ENCODE measurements at places on chromosomes 16 and 17. TPM values are rescaled to one million over a fixed set of nuclear protein-coding genes. Genes with fewer than 3 reads are reported as not detected.

DNA sequence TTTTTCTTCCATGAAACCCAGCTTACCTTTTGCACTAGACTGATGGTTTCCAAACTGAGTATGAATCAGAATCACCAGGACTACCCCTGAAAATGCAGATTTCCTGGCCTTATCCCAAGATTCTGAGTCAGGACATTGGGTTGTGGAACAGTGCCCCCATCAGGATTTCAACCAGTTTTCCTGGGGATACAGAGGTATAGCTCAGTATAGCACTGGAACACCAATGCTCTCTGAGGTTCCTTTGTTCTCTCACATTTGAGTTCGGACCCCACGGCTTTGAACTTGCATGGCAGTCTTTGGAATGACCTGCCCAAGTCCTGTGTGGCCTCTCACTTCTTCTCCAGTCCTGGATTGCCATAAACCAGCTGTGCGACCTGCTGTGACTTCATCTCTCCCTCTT, 12.8 kb upstream of the CCL8 start:
- DNase-seq = no peak

DNA sequence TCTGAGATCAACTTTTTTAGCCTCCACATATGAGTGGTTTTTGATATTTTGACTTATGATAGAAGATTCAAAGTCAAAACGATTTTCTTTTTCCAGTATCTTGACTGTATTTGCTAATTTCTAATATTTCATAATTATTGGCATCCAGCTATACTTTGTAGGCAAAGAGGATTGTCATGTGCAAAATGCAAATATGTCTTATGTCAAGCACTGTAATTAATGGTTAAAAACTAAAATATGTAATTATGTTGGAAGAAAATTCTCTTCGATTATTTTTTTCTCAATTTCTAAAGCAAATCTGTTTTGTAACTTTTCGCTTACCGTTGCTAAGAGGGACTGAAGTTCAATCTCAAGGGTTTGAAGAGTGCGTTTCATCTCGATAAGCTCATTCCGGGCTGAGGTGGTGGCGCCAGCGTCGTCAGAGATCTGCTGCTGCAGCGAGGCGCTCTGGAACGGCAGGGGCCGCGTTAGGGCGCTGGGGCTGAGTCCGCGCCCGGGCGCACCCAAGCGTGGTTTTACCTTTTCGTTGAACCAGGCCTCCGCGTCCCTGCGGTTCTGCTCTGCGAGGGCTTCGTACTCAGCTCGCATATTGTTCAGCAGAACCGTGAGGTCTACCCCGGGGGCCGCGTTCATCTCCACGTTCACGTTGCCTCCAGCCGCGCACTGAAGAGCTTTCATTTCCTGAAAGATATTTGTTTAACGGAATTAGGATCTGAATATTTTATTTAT, 3.0 kb downstream of the KRT27 start:
- no peak for DNase-seq

DNA sequence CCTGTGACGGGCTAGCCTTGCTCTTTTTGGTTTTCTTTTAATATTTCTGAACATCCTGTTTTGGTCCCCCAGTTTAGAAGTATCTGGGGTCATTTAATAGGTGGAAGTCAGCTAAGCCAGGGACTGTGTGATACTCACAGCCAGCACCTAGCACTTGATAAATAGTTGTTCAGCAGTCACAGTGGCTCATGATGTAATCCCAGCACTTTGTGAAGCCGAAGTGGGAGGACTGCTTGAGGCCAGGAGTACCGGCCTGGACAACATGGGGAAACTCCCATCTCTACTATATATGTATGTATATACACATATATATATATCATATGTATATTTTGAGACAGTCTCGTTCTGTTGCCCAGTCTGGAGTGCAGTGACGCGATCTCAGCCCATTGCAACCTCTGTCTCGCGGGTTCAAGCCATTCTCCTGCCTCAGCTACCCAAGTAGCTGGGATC, 1.8 kb upstream of the ZNRF1 start:
- DNase-seq = no peak

DNA sequence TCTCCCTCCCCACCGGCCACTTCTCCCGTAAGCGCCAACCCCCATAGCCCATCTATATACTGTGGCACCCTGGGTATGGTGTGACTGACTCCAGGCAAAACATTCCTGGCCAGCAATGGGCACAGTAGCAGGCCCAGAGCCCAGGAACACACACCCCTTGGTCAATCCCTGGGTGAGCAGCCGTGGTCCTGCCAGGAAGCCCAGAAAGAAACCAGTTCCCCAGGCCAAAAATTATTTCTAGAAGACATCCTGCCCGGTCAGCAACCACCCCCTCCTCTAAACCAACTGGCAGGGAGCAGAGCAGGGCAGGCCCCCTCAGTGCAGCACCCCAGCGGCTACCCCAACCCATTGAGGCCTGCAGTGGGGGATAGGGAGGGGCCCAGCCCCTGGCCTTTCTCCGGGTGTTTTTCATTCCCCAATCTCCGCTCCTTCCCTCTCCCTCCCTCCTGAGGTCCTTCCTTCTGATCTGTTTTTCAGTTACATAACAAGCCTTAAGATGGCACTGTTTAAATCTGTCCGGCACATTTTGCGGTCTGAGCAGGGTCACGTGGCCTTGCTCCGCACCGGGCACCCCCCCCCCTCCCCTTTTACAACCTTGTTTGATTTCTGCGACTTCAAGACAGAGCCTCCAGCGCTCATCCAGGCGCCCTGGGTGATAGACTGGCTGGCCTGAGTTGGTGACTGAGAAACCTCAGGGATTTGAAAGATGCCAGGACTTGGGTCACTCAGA, 2.0 kb downstream of the NPTX1 start:
- DNase-seq = no peak

- DNase-seq = no peak
These were observed 1.1 kb downstream of the ZFHX3 start for GRCh38 chr16:73046849-73047214.

- no peak for DNase-seq
These were observed 15.6 kb upstream of the LITAF start for GRCh38 chr16:11602321-11602720.

DNA sequence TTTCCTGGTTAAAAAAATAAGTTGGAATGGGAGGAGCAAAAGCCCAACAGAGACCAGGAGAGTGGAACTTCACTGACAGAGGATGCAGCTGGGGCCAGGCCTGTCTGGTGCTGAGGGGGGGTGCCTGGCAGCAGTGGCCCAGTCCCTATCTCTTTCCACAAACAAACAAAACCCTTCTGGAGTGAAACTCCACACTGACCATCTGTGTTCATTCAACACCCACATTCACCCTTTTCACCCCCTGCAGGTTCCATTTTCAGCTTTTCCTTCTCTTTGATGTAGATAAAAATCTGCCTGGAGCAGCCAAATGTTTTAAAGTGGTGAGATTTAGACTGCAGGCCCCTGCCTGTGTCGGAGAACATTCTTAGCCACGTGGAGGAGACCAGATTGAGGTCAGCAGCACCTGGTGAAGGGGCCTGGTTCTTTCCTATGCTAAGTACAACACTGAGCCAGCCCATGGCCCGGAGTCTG, 161.4 kb upstream of the CDH11 start:
- no peak for DNase-seq

DNA sequence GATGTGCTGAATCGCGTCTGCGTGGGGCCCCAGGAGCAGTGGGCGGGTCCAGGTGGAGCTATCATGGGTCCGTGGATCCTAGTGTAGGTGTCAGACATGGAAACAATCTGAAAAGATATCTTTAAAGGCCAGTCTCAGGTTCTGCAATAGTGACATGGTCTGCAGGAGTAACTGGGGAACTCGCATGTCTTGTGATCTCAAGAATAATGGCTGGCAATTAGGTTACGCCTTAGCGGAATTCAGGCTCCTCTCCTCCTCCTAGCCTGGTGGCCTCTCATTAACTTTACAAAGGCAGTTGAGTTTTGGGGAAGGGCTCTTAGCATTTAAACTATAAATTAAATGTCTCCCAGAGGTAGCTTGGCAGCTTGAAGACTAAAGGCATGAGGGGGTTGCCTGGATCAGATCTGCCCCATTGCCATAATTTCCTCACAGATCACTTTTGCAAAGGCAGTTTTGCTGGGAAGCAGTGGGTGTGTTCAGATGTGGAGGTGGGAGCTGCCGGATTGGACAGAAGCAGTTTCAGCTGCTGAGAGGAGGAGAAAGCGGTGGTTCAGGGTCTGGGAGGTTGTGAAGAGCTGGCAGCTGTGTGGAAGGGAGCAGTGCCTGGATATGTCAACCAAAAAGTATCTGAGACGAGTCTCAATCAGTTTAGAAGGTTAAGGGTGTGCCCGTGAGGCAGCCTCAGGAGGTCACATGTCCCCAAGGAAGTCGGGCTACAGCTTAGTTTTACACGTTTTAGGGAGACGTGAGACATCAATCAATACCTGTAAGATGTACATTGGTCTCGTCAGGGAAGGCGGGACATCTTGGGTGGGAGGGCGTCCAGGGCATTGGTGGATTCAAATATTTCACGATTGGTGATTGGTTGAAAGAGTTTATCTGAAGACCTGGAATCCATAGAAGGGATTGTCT, 2.7 kb downstream of the TBCD start:
- no peak for DNase-seq

- no peak for DNase-seq
These were observed 1466.0 kb downstream of the CDH11 start for GRCh38 chr16:63655846-63656245.

DNA sequence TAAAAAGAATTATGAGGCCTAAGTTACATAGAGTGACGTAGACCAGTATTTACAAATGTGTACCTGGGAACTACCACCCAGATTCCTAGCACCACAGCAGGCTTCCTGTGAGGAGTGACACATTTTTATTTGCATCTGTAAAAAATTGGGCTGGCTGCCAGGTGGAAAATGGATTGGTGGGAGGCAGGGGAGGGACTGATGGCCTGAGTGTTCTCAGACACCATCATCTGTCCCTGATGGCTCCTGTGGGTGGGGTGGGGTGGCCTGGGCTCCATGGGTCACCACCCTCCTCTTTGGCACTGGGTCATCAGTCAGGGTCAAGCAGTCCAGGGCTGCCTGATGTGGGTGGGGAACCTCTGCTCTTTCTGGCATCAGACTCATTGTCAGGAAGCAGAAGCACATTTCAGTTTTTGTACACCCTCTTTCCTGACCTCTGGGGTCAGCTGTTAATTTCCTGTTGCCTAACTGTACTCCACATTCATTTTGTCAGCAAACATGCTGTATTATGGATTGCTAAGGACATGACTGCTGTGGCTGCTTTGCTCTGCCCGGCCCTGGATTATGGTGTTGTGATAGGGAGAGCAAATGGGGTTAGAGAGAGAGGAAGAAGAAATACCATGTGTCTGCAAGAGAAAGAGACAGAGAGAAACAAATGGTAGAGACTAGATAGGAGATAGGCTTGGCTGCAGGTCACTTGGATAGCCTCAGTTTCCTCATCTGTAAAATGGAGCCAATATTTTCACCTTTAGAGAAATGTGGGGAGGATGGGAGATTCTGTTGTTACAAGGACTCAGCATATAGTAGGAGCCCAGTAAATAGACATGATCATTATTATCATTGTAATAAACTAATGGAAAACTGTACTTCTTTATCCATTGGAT, 11.6 kb upstream of the MFAP4 start:
- DNase-seq = no peak

- DNase-seq = no peak
These were observed 139.1 kb downstream of the SOX9 start for GRCh38 chr17:72259922-72260321.

The RAB26 gene
- total RNA-seq = 0.59 TPM

The TBC1D24 gene
- total RNA-seq = 19.6 TPM

The MGRN1 gene
- 124 TPM for total RNA-seq

The ATAD5 gene
- total RNA-seq = 24.6 TPM

The HELZ gene
- total RNA-seq = 71.7 TPM
